ENCODE measurements at places on chromosomes 6 and 20. TPM values are rescaled to one million over a fixed set of nuclear protein-coding genes. Genes with fewer than 3 reads are reported as not detected.

The C20orf204 gene
- 7.4 TPM for total RNA-seq

The CEP162 gene
- 17.2 TPM for total RNA-seq

The LKAAEAR1 gene
- not detected for total RNA-seq

The ULBP3 gene
- total RNA-seq = 4.4 TPM

The GTSF1L gene
- not detected for total RNA-seq

The LPA gene
- total RNA-seq = 0.31 TPM

The CST4 gene
- total RNA-seq = 56.8 TPM

The WFDC12 gene
- not detected for total RNA-seq

The BPIFB2 gene
- 0.22 TPM for total RNA-seq

The GPX5 gene
- total RNA-seq = not detected

The SNAP91 gene
- 3.0 TPM for total RNA-seq

The TMC2 gene
- not detected for total RNA-seq

The PRSS16 gene
- 28.9 TPM for total RNA-seq

The TGM3 gene
- total RNA-seq = 1.5 TPM

DNA sequence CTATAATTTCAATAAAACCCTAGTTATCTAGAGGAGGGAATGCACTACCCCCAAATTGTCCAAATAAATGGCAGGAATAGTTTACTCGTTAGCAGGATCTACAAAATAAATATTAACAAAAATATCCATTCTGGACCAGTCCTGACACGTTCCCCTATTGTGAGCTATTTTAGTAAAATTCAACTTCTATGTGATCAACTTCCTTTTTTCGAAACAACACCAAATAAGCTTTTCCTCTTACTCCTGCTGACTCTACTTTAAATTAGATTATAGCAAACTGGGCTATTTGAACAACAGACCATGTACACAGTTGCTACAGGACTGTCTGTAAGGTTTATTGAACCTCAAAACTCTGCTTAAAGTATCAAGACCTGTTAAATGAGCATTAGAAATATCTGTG lies 154.3 kb downstream of the IPCEF1 start:
- no peak for DNase-seq

DNA sequence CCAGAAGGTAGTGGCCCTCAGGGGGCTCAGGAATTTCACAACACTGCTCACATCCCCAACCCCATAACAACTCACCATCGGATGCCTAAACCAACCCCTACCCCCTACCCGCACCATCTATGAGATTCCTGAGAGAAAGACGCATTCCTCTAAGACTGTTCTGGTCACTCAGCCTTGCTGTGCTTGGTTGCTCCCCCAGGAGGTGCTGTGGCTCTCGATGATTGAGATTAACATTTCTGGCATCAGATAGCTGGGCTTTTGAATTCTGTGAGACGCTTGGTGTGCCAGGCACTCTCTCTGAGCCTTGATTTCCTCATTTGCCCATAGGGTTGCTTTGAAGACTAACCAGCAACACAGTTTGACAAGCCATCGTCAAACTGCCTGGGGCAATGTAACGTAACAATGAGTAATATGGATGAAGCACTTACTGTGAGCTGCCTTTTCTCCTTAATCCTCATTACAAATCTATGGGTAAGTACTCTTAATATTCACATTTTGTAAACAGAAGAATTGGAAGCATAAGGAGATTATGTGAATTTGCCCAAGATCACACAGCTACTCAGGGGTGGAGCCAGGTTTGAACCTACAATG lies 978 bp downstream of the WFDC6 start:
- DNase-seq = no peak

GRCh38 chr6:104983776-104984175 lies 26.9 kb downstream of the LIN28B start:
- no peak for DNase-seq

GRCh38 chr20:46350201-46350985 lies 42.1 kb upstream of the CDH22 start:
- DNase-seq = no peak

GRCh38 chr6:13924949-13925881 lies at the start of gene RNF182:
TSS of gene RNF182 (plus strand) at chr6:13924952. CDS start at chr6:13977120, 52,168 bp downstream.
- no peak for DNase-seq

- DNase-seq = peak; percentile 88
These were observed at the start of the genes PGM3 and RWDD2A for GRCh38 chr6:83192871-83193746. TSS of gene PGM3 (minus strand) at chr6:83193265. CDS start at chr6:83191012, 2,253 bp downstream. TSS of gene RWDD2A (plus strand) at chr6:83193357. CDS start at chr6:83194452, 1,095 bp downstream.

DNA sequence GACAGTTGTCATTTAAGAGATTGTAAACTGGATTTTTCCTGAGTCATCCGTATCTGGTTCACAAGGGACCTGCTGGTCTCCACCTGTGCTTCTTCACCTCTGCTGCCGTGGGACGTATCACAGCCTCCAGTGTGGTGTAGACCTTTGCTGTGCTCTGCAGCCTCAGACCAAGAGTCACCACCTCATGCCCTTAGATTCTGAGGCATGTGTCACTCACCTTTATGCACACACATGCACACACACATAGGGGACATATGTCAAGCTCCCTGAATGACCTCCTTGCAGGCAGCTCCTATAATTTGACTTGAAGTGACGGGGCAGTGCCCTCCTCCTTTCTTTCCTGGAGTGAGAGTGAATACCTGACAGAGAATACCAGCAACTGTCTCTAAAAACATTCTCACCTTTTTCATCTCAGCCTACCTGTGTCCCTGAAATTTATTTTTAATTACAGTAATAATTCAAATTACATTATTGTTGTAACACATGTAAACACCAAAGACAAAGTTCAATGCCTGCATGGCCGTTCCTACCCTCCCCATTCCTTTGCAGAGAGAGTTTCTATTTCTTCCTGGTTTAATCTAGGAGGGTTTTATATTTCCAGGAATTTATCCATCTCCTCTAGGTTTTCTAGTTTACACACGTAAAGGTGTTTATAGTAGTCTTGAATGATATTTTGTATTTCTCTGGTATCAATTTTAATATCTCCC lies 3.5 kb downstream of the SLC17A4 start:
- no peak for DNase-seq

- peak; percentile 16 for DNase-seq
These were observed 122.4 kb downstream of the TCP11 start for GRCh38 chr6:35018746-35019145.

GRCh38 chr6:149261364-149262040 lies 56.0 kb upstream of the TAB2 start:
- no peak for DNase-seq

DNA sequence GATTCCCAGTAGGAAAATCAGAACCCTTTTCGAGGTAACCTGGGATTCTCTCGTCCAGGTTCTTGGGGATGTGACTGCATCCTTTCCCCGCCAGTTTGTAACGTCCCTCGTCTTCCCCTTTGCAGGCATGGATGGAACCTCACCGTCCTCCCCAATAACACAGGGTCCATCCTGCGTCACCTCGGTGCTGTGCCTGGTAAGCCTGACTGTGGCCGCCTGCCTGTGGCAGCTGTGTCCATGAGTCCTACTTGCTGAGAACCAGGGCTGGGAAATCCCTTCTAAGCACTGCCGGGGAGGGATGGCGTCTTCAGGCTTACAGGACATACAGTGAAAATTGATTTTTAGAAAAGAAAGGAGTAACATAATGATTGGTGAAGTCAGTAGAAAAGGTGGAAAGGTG lies 155.6 kb downstream of the DTNBP1 start:
- no peak for DNase-seq

DNA sequence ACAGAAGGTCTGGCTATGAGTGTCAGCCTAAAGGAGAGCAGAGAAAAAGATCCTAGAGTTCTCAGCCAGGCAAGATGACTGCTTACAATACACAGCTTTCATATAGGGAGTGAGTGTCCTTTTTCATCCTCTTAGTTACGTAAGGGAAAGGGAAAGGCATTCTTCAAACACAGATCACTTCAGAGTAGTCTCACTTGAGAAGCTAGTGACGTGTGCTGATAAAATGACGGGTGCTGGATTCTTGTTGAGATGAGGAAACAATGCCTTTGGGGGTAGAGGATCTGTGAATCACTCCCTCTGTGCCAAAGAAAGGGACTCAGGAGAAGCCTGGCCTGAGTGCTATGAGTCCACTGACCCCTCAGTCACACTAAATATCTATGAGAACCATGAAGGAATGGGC lies 117.3 kb downstream of the QRSL1 start:
- no peak for DNase-seq

GRCh38 chr6:6614096-6614982 lies 25.8 kb downstream of the LY86 start:
- DNase-seq = no peak

DNA sequence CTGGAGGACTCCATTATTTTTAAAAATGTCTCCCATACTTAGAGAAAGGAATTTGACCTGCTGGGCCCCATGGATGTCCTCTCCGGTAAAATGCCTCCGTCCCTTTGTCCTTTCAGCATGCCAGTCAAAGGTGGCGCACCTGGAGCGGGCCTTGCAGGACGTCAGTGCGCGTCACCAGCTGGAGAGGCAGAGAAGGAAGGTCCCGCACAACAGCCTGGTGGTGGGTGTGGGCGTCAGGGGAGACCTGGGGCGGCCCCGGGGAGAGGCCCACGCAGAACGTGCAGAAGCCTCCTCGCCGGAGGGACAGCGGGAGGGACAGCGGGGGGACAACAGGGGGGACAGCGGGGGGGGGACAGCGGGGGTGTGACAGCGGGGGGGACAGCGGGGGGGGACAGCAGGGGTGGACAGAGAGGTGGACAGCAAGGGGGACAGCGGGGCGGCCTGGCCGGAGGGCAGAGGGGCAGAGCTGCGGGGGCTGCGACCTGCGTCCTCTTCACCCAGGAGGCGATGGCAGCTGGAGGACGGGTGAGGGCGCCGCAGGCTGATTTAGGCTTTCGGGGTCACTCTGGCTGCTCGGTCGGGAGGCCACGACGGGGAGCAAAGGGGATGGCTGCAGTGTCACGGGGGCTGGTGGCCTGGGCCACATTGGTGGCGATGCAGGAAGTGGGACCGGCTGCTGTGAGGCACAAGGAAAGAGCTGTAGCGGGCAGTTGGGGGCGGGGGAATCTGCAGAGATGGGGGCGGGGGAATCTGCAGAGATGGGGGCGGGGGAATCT lies 859 bp upstream of the KIF25 start:
- DNase-seq = no peak

DNA sequence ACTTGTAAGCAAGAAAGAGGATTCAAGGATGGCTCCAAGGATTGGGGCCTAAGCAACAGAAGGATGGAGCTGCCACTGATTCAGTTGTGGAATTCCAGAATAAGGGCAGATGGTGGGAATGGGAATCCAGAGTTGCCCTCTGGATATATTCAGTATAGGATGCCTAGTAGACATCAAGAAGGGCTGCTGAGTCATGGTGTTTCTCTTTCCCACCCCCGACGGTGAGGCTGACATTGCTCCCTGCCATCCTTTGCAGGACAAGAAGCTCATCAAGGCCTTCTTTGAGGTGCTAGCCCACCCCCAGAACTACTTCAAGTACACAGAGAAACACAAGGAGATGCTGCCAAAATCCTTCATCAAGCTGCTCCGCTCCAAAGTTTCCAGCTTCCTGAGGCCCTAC lies 11.2 kb upstream of the ZNF76 start:
- no peak for DNase-seq

- no peak for DNase-seq
These were observed 8.3 kb downstream of the PM20D2 start for GRCh38 chr6:89154131-89154530.

- DNase-seq = peak; percentile 62
These were observed 207.9 kb downstream of the ERMARD start for GRCh38 chr6:169959136-169960002.

DNA sequence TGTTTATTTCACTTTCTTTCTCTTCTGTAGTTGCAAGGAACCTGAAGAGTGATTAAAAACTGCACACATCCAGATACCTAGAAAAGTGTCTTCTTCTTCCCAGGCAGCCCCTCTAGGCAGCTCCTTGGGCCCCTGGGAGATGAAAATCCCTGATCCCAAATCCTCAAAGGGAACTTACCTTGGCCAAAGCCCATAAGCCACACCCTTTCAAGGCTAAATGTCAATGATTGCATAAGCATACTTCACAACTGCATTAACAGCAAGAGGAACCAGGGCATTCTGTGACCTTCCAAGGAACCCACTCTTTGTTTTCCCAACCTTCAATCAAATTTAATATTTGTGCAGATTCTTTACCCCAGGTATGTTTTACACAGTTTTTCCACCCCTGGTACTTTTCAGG lies 4.4 kb upstream of the HMGN3 start:
- no peak for DNase-seq

DNA sequence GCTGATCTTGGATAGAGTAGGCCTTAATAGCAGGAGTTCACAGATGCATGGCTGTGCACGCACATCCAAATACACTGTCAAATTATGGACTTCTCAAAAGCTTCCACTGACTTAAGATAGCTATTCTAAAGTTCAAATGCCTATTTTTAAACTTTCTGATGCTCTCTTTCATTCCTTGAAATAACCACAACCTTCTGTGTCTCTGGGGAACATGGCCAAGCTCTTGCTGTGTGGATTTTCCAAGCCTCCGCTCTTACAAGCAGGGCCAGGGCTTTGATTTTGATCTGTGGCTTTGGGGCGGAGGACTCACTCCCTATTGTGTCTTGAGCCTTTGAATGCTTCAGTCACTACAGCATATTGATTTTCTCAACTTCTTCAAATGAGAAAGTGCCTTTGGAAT lies 35.7 kb upstream of the SNRPB2 start:
- DNase-seq = no peak

DNA sequence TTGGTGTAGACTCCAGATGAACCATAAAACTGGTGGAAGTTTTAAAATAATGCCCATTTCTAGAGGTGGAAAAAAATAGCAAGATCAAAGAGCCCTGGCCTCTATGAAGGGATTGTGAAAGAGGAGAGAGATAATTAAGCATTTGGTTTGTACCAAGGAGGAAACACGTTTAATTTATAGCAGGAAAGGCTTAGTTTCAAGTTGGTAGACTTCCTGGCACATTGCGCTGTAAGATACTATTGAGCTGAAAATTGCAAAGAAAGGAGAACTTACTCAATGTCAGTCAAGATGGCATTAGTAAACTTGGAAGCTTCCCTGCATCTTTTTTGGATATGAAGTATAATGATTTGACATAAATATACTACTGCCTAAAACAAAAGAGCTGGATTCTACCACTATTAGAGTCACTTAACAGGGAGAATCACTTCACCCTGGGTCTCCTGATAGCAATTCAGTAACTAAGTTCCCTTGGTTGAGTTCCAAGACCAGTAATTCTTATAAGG lies 24.4 kb downstream of the MARCKS start:
- no peak for DNase-seq

GRCh38 chr6:103101267-103101666 lies 1707.8 kb downstream of the GRIK2 start:
- no peak for DNase-seq

DNA sequence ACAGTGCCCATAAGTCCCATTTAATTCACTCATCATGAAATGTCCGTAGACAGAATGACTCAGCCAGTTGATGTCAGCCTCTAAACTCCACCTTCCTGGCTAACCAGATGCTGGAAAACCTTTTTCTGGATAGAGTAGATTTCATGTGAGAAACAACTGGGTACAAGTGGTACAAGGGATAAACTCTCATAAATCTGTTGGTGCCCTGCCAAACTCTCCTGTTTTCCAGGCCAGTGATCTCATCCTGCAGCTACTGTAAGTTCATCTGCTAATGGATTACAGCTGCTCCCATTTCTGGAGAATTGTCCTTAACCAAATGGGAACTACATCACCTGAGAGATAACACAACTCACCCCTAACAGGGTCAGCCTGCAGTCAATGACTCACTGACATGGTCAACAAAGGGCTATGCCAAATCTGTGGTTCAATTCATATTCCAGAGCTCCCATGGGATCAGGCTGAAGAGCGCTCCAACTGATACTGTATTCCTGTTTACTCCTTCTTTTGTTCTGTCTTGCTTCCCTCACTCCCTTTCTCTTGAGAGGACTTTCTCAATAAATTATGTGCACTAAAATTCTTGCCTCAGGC lies 210.1 kb upstream of the HDDC2 start:
- DNase-seq = no peak

GRCh38 chr6:108156938-108157233 lies 8.9 kb upstream of the NR2E1 start:
- no peak for DNase-seq

- DNase-seq = no peak
These were observed 69.3 kb downstream of the CLIC5 start for GRCh38 chr6:45946352-45946751.

GRCh38 chr20:10741060-10741459 lies 67.3 kb upstream of the JAG1 start:
- DNase-seq = no peak

Measured in type B pancreatic cell (in vitro differentiated cells).